ENCODE measurements at places on chromosomes 5 and 9.

GRCh38 chr5:40679913-40680681 lies at the start of gene PTGER4:
TSS of gene PTGER4 (plus strand) at chr5:40679915. CDS start at chr5:40680994, 1,079 bp downstream.
- no peak for DNase-seq

DNA sequence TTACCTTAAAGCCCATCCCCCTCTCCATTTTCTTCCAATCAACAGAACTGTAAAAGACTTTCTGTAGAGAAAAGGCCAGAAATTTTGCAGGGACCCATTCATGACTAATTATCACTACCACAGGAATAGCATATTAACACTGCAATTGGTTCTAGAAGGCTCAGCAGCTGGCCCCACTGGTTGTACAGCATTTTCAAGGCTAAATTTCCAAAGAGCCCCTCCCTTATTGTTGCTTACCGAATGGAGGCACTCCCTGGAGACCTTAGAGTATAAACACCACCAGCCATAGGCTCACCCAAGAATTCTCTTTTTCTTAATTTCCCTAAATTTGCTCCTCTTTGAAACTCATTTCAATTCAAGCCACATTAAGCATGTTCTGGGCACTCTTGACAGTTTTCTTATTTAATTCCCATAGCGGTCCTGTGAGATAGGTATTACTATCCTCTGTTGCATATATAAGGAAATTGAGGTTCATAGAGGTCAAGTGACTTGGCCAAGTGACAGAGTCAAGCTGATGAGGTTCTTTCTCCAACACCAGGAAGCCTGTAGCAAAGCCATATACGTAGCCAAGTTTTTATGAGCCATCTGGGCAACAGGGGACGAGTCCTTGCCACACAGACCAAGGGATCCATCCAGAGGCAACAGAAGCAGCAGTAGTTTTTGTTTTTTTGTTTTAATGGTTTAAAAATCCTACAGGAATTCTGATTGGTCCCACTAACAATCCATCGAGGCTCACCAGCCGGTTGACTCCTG lies 83.9 kb upstream of the NR5A1 start:
- DNase-seq, result no peak

DNA sequence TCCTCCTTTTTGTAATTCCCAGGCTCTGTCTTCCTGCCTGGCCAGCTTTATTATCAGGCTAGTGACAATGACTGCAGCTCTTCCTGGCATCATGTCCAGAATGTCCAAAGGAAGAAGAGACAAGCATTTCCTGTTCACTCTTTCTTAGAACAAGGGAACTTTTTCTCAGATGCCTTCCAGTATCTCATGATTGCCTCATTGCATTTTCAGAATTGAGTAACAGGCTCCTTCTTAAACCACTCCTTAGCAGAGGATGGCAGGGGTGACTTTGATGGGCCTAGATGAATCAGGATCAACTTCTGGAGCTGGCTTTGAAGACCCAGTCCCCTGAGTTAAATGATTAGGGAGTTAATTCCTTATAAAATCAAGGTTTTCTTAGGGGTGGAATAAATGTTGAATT lies 92.9 kb upstream of the RASGRF2 start:
- no peak for DNase-seq

GRCh38 chr9:113143432-113144227 lies 7.2 kb upstream of the SLC31A2 start:
- DNase-seq, result no peak

- no peak for DNase-seq
These were observed 150.3 kb downstream of the PIK3R1 start for GRCh38 chr5:68365889-68366288.

- DNase-seq, result no peak
These were observed 1.0 kb upstream of the EFNA5 start for GRCh38 chr5:107671742-107672210.

DNA sequence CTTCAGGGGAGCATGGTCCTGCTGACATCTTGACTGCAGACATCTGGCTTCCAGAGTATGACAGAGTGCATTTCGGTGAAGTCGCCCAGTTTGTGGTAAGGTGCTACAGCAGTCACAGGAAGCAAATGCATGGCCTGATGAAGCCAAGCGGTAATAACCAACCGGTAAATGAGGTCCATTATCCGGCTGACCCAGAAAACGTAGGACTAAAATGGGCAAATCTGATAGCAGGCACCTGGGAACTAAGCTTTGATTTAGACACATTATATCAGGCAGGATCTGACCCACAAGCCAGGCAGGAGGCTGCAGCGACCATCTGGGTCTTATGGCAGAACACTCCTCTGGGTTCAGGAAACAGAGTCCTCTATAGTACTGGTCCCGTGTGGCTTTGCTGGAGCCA lies 454.6 kb downstream of the GADD45G start:
- no peak for DNase-seq

- DNase-seq, result no peak
These were observed 4.5 kb downstream of the PRRX2 start for GRCh38 chr9:129669946-129670345.

- DNase-seq, result no peak
These were observed 149.3 kb downstream of the FBXO4 start for GRCh38 chr5:42074353-42074752.

DNA sequence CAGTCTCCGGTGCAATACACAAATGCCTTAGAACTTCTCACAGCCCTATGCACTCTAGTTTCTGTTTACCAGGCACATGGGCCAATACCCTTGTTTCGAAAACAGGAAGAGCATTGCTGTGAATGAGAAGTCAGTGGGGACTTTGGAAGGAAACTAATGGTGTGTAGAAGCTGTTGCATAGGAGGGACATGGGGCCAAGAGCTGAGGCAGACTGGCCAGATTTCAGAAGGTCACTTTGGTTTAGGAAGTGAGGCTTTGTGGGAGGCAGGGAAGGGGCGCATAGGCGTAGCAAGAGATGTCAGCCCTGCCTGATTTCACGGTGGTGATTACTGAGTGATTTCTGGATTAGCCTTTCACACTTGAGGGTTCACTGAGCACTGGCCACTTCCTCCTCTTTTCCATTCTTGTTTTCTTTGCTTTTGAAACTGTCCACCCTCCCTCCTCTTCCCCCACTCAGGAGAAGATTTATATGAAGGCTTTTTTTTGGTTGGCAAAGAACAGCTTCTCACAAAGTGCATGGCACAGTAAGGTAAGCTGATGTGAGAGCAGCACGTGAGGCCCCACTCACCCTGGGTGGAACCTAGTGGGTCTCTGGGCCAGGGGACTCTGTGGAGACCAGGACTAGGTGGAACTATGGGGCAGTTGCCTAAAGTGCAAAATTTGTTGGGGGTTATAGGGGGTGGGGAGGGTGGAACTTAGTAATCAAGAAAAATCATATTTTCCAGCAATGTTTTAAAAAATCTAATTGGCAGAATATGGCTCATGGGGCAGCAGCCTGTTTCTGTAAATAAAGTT lies 6.1 kb upstream of the TMEM252 start:
- DNase-seq, result no peak

DNA sequence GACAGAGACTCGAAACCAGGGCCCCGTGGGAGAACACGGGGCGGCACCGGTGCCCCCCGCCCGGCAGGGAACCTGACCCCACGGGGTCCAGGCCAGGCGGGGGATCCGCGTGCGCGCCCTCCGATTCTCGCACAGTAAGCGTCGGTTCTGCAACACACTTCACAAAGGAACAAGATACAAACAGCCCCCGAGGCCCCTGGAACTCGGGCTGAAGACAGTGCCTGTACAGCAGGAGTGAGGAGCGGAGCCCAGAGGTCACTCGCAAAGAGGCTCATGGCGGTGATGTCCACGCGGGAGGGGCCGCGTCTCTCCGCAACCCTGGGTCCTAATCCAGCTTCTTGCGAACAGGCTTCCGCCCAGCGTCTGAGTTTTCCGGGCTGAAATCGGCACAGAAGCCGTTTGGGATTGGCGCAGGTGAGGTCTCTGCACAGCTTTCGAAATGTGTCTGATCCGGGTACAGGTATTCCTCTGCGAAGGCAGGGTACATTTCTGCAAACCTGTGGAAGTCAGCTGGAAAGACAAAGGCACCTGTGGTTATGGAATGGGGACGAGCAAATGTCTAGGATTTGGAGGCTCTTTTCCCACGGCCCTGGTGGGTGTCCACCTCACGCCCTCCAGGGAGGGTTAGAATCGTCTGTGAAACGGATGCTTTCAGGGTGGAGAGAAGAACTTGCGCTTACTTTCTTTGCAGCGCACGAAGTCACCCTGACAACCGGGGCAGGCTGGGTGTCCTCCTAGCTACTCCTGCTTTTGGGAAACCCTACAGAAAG lies 18.3 kb upstream of the SLC6A3 start:
- no peak for DNase-seq

GRCh38 chr9:37622462-37622861 lies 28.3 kb upstream of the FRMPD1 start:
- DNase-seq, result no peak

GRCh38 chr5:30918171-30918570 lies 275.3 kb upstream of the CDH6 start:
- no peak for DNase-seq

Measured in activated T-helper 1 cell treated with Interleukin-2 at 50 U/mL for 16 hours (primary cell).